SK-N-MC (cell line): ENCODE measurements at places on chromosomes 2 and 18.

GRCh38 chr18:45999536-45999935 lies 32.4 kb upstream of the EPG5 start:
- no peak for DNase-seq

GRCh38 chr2:78701546-78701945 lies 324.0 kb upstream of the REG3G start:
- DNase-seq = no peak

DNA sequence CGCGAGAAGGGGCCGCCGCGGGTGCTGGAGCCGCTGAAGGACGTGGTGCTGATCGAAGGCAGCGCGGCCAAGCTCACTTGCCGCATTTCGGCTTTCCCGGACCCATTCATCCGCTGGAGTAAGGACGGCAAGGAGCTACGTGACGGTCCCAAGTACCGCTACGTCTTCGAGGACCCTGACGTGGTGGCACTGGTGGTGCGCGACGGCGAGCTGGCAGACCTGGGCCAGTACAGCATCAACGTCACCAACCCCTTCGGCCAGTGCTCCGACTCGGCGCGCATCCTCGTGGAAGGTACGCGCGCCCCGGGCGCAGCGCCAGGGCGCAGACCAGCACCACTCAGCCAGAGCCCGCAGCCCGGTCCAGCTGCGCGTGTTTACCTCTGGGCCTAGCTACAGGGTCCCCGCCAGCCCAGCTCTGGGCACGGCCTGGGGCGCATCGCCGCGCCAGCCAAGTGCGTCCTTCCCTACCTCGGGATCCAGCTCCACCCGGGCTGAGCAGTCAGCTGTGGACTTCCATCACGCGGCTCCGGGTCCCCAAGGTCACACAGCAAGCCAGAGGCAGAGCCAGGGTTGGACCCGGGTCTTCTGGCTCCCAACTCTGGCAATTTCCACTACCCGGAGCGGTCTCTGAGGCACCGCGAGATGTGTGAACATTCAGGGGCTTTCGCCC lies 1.7 kb upstream of the GMPPA start:
- no peak for DNase-seq

GRCh38 chr2:71583876-71584275 lies 130.5 kb downstream of the DYSF start:
- no peak for DNase-seq

DNA sequence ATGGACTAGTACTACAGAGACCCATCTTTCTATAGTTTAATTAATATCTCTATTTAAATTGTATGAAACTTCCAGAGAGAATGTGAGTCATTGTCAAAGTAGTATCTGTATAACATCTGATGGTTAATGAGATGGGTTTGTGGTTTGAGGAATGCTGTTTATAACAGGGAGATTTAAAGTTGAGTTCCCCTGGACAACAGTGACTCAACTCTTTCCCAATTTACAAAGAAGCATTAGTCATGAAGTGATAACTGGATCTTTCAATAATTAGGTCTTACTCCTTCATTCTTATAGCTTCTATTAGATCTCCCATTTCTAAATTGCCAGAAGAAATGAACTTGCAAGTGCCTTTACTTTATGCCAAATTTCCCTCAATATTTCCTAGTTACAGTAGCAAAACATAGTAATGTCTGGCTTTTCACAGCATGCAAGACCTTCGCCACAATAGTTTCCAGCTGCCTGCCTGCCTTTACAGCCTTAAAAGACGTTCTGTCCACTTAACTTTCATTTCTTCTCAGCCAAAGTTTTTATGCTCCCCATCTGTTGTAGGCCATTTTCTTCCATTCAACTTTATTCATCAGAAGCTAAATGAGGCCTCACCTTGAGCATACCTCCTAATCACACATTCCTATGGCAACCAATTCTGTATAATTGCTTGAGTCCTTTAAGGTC lies 47.7 kb upstream of the WDR75 start:
- DNase-seq = no peak

- DNase-seq = no peak
Observed at GRCh38 chr2:148909114-148909513, 34.1 kb downstream of the KIF5C start.

- no peak for DNase-seq
Observed at GRCh38 chr2:173589604-173590275, 235.1 kb downstream of the CDCA7 start.

DNA sequence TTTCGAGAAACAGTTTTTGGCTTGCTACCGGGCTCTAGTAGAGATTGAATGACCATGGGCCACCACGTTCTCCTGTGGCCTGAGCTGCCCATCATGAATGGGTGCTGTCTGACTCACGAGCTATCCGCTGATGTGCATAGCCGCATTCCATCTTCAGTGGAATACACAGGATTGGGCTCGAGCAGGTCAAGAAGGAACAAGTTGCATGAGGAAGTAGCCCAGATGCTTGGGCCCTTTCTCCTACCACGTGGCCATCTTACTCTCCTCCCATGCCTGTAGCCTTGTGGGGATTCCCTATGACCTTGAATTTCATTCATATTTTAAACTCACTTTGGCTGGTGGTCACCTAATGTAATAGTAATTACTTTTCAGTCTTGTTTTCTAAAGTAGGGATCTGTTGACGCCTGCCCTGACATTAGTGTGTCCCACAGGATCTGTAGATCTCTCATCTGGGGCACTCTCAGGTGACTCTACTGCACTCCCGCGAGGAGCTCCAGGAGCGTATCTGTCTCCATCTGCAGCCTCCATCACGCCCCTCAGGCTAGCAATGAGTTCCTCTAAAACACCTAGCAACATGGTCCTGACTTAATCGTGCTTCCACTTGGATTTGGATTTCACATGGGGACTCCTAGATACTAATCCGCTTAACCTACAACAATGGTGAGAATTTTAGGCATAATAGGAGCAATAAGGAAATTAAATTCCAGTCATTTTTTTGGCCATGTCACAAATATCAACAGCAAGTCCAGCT lies 67.8 kb downstream of the PSMG2 start:
- no peak for DNase-seq

DNA sequence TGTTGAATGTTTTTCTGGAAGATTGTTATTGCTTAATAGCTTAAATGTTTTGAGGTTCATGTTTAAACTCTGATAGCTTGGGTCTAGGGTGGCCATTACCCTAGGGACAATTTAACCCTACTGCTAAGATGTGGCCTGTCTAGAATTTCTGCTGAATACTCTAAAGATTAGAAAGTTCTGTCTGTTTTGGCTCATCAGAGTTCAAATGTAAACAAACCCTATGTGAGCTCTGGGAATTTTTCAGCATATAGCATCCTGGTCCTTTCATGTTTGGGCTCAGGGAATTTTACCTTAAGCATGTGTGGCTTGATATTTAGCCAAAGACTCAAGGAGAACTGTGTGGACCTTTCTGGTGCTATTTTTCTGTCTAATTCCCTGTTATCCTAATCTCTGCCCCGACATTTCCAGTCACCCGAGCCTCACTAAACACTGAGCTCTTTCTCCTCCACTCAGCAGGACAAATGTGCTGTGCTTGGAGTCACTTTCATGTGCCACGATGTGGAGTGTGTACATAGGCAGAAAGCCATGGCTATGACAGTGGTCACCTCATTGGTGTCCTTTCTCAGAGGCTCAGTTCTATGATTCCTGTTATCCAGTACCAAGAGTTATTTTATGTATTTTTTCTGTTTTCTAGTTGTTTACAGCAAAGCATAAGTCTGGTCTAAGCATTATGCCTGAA lies 492.5 kb upstream of the SPHKAP start:
- DNase-seq = no peak

DNA sequence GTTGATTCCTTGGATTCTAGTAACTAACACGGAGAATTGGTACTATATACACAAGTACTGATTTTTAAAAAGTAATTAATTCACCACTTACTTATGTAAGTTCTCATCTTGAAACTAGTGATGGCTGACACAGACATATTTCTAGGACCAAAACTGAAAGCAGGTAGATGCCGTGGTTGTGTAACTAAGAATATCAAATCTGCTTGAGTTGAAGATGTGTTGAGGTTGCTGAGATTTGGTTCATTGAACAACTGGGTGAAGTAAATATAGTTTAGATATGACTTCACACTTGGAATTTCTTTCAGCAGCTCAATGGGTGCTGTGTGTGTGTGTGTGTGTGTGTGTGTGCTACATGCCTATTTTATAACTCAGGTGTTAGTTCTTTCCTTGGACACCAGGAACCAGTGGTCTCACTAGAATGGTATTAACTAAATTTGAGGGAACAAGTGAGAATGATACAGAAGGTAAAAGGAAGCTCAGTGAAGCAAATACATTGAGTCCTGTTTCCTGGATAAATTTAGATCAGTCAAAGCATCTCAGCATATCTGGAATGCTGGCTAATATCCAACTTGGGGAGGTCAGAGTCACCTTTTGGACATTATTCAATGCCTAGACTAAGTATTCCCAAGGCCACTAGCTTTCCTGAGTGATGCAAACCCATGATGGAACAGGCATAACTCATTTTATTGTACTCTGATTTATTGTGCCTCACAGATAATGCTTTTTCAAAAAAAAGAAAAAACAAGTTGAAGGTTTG lies 110.7 kb upstream of the ZEB2 start:
- no peak for DNase-seq

GRCh38 chr2:143674051-143674450 lies 544.8 kb downstream of the ARHGAP15 start:
- no peak for DNase-seq

DNA sequence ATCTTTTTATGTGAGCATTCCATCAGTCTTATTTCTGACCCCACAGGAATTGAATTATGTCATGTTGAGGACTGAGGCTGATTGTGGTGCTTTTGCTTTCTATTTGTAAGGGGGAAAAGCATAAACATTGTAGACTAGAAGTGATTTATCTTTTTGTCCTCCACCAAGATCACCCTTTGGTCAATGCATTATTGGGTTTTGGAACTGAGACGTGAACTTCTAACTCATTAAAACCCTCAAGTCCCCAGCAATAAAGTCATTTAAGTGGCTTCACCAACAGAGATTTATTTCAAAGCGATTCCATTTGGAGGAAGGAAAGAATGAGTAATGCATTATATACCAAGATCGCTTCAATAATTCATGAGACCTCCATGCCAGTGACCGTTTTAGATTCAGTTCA lies 75.5 kb upstream of the TXNDC2 start:
- DNase-seq = no peak

- DNase-seq = no peak
Observed at GRCh38 chr2:223731503-223731902, 105.9 kb downstream of the AP1S3 start.

- no peak for DNase-seq
Observed at GRCh38 chr2:218010140-218010983, 7.6 kb upstream of the TNS1 start.

DNA sequence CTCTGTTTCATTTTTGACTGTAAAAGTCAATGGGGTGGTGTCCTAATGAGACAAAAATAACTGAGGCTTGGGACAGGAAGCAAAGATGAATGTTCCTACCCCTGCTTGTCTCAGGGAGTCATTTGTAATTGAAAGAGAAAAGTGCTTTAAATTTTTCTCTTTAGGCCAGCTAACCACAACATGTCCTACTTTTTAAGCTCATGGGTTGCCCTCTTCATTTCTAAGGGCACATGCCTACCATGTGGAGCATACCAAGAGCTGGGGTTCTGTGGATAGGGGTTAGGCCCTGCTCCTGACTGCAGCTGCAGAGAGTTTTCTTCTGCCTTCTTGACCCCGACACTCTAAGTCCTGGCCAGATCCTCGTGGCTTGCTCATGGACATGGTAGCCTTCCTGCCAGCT lies 96.8 kb upstream of the ARL4C start:
- no peak for DNase-seq

DNA sequence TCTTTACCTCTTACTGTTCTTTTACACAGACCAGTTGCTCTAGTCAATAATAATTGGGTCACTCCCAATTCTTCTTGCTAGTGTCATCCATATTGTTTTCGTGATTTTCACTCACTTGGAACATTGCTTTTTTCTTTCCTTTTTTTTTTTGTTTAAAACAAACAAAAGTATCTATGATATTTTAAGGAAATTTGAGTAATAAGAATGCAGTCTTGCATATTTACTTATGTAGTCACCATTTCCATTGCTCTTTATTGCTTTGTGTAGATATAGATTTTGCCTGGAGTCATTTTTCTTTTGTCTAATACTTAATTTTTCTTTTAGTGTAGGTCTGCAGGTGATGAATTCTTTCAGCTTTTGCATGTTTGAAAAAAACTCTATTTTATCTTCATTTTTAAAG lies 71.9 kb downstream of the WDR7 start:
- no peak for DNase-seq

DNA sequence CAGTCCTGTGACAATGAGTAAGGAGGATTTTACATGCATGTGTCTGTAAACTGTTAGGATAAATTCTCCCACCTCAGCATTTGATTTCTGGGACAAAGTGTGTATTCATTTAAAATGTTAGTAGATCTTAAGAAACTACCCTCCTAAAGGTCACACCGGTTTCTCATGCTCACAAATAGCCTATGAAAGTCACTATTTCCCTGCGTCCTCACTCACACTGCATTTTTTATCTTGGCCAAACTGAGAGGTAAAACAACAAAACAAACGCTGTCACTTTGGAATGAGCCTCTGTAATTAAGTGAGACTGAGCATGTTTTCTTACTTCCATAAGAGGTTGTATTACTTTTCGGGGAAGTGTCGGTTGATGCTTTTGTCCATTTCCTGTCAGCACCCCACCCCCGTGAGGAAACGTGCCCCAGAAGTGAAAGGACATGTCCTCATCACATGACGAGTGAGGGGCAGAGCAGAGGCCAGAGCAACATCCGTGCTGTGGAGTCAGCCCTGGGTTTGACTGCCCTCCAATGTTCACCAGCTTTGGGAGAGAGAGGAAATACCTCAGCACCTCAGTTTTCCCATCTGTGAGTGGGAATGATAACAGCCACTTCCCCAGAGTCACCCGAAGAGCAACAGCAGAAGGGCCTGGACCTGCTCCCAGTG lies 3.1 kb downstream of the GYPC start:
- no peak for DNase-seq

- DNase-seq = no peak
Observed at GRCh38 chr2:154992826-154993225, 294.3 kb downstream of the KCNJ3 start.

DNA sequence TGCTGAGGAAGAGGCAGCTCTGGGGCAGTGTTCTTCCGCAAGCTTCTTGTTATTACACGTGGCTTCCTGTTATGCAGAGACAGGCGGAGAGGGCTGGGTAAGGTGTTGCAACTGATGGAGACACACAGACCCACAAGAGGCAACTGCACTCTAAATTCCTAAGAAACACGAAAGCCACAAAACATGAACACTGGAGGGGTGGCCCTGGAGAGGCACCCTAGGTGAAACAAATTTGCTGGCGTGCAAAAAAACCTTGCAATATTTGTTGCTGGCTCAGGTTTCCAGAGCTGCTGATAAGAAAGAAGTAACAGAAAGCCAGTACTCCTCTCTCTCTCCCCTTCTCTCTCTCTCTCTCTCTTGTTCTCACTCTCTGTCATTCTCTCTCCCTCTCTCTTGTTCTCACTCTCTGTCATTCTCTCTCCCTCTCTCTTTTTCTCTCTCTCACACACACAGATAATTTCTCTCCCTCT lies 31.8 kb downstream of the ARHGAP25 start:
- DNase-seq = no peak

DNA sequence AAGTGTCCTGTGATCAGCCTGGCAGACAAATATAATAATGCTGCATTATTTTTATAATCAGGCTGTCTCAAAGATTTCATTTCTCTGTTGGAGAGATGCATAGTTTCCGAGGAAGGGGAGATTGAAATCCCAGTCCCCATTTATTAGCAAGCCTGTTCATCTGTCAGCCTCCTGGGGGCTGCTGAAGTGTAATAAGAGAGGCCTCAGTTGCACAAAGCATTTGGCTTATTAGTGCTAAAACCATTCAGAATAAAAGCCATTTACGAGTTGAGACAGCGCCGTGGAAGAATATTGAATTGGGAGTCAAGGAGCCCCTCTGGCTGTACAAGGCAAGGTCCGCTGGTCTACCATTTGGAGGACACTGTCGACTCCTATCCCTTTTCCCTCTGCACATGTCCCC lies 6.1 kb downstream of the GPR39 start:
- DNase-seq = no peak
